Vagina (tissue), 2 donors: ENCODE measurements at places on chromosomes 12 and 14. TPM values are rescaled to one million over a fixed set of nuclear protein-coding genes. Genes with fewer than 3 reads are reported as not detected.

Gene TPCN1
- 39.5 TPM for total RNA-seq

DNA sequence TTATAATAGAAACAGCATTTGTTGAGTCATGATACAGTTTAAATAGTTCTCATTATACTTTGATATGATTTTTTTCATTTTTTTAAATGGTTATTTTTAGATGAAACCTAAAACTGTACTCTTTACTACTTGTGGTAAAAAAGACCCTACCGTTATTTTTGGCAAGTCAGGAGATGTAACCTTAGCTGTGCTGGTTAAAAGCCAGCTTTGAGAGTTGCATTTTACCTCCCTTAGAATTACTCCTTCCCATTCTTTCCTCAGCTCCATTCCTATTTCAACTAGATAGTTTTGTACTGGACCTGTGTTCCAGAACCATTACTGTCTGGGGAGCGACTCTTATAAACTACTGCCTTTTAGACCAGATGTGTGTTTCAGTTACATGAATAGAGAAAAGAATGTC is 92.0 kb downstream of the RAD51B start:
- no peak for DNase-seq

GRCh38 chr14:31529053-31529452 is 32.2 kb upstream of the NUBPL start:
- DNase-seq, result no peak

DNA sequence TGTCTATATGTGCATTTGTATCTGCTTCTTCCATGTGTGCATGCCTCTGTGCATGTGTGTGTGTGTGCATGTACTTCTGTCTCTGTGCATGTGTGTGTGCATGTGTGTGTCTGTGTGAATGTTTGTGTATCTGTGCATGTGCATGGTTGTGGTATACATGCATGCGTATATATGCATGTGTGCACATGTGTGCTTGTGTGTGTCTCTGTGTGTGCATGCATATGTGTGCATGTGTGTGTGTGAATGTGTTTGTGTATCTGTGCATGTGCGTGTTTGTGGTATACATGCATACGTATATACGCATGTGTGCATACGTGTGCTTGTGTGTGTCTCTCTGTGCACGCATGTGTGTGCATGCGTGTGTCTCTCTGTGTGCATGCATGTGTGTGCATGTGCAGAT is 363.2 kb upstream of the SFSWAP start:
- no peak for DNase-seq

Gene GZMB
- 2.2 TPM for total RNA-seq

- no peak for DNase-seq
These were observed 43.9 kb upstream of the IQSEC3 start for GRCh38 chr12:22530-23201.

Gene RERG
- total RNA-seq, result 31.9 TPM

GRCh38 chr12:44335030-44335429 is 499.1 kb downstream of the TMEM117 start:
- no peak for DNase-seq

GRCh38 chr12:536751-537245 is 77.1 kb downstream of the B4GALNT3 start:
- DNase-seq, result no peak

Gene RBM25
- total RNA-seq, result 58.2 TPM

- no peak for DNase-seq
These were observed 154.7 kb downstream of the ADGRD1 start for GRCh38 chr12:131108177-131108955.

Gene CNTN1
- total RNA-seq, result 15.2 TPM

DNA sequence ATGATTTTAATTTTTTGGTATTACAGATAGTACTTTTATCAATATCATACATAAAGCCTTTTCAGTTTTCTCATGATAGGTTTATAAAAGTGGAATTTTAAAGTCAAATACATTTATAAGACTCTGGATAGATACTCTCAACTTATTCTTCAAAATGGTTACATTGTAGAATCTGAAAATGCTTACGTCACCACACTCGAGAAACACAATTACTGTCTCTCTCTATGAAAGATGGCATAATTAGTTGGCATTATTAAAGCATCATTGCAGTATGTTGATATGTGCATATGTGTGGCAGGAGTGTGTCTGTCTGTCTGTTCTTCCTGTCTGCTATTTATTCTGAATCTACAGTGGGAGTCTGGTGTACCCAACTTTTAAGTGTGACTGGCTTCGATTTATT is 397.1 kb downstream of the SNAPC1 start:
- no peak for DNase-seq

DNA sequence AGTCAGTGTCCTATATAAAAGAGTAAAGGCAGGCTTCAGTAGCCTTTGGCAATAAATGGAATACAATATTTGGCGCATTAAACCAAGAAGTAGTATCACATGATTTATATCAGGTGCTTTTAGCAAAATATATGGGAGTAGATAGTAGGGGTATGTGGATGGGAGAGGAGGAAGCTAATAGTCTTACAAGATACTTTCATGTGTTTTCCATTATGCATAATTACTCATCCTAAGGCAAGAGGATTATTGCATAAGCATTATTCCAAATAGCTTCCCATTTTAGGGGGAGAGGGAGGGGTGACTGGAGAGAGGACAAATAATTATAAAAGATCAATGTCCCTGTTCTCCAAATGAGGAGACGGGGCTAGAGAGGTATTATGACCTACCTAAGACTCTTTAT is 104.3 kb downstream of the DUSP6 start:
- no peak for DNase-seq

Gene NUP37
- total RNA-seq, result 22.6 TPM

- DNase-seq, result no peak
These were observed 67.2 kb downstream of the FERMT2 start for GRCh38 chr14:52883658-52884057.

GRCh38 chr14:105398044-105398725 is at the start of gene TEX22:
Gene TEX22 (plus strand): TSS chr14:105398538. CDS start chr14:105399341, 803 bp downstream.
- no peak for DNase-seq

DNA sequence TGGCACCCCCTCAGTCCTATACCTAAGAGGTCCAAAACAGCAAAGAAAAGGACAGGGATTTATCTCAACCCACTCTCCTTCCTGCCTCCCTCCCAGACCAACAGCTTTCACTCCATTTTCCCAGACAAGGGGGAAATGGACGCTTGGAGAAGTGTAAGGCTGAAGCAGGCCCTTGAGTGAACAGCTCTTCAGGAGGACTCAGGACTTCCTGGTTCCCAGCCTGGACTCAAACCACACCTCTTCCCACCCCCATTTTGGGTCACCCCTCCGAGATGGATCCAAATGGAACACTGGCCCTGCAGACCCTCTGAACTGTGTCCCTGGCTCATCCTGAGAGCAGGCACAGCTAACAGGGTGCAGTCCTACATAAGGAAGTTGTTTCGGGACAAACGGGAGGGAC is 2.7 kb downstream of the KMT2D start:
- DNase-seq, result no peak

Gene GPR68
- 4.2 TPM for total RNA-seq

DNA sequence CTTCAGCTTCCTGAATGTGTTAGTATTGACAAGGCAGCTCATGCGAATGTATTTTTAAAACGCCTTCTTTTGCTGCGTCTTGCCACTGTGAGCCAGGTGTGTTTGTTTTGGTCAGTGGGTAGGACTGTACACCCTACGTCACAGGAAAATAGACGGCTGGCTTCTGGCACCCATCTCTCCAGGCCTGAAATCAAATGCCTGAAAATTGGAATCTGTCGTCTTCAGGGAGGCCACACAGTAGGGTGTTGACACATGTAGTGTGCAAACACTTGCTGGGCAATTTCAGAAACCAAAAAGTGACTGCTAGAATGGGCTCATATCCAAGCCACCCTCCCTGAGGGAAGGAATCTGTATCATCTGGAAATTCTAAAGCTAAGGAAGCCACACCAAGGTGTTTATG is 209.3 kb downstream of the TTC8 start:
- no peak for DNase-seq
